ENCODE measurements at places on chromosomes 16 and 17.

DNA sequence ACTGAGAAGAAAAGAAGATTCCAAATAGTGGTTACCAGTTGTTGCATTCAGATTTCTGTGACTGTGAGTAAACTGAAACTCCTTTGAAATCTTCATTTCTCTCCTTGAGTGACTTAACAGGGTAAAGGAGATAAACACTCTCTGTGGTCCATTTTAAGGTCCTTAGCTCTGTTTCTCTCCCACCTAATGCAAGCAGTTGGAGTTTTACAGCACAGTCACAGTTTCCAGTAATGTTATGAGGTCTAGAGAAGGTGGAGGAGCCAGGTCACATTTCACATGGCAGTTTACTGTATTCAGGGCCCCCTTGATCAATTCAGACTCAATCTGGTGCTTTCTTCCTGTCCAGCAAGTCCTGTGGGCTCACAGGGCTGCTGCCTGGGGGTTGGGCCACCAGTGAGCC lies 32.2 kb upstream of the SLC12A3 start:
- DNase-seq = no peak

DNA sequence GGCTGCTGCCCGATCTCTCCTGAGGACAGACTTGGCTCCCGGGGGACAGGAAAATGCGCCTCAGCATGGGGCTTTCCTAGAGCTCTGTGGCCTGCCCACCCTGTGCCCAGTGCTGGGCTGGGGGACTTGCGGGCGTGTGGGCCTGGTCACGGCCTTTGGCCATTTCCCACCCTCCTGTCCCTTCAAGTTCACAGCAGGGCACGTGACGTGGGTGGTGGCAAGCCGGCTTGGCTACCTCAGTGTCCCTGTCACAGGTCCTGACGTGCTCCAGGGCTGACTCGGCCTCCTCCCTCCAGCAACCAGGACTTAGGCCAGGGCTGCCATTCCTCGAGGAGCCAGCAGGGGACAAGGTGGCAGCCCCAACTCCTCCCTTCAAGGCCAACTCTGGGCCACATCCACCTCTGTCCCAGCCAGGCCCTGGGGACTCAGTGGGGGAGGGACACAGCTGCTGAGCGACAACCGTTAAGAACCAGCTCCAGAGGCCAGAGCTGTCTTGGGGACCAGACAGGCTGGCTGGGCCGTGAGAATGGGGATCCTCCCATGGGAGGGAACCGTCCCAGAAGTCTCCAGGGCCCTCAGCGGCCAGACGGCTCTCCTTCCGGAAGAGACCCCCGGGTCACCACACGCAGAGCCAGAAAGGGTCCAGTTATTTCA lies 981 bp upstream of the UNC13D start:
- no peak for DNase-seq

DNA sequence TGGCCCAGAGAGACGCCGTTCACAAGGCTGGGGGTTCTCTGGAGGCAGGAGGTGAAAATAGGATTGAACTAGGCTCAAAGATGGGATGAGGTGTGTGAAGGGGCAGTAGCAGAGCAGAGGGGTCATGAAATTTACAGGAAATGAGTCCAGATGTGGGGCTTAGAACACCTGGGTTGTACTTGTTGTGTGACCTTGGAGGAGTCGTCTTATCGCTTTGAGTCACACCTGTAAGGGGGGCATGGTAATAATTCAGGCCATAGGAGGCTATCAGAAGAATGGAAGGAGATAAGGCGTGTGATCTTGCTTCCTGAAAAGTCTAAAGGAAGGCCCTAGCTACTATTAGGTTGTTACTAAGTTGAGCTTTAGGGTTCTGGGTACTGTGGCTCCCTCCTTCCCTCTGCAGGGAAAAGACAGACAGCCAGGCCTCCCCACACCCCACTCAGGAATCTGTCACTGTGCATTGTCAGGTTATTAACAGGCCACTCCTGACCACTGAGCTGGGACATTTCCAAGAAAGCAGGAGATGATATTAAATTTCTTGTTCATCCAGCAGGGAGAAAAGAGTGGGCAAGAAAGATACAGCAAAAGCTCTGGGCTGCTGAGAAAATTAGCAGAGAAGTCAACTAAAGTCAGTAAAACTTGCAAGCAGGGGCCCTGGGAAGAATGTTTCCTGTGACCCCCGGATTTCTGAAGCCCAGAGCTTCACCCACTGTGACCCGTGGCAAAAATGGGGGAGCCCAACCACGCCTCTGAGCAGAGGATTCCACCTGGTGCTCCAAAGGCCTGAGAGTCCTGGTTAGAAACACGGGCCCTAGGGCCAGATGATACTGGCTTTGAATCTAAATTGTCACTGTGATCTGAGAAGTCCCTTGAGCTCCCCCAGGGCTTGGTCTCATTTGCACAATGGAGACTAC lies 6.0 kb upstream of the CDC42EP4 start:
- no peak for DNase-seq

DNA sequence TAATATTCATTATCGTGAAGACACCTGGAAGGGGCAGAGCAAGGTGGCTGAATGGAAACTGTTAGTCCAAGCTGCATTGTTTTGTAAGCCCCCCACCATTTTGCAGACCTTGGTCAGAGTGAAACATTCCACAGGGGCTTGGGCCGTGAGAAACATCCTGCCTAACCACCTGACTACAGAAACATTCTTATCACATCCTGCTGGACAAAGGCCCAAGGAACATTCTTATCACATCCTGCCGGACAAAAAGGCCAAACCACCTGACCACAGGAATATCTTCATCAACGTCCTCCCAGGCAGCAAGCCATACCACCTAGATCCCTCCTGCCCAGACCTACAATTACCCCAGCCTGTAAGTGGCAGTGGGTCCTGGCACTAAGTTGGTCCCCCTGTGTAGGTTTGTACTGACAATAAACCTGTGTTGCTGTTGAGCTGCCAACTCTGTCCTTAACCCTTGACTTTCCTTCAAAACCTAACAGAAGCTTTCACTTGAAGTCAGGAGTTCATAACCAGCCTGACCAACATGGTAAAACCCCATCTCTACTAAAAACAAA lies 19.6 kb downstream of the ATF7IP2 start:
- no peak for DNase-seq

- no peak for DNase-seq
Measured at GRCh38 chr16:11880007-11880406, 28.7 kb upstream of the RSL1D1 start.

- no peak for DNase-seq
Measured at GRCh38 chr17:56045872-56046271, 107.4 kb upstream of the ANKFN1 start.

DNA sequence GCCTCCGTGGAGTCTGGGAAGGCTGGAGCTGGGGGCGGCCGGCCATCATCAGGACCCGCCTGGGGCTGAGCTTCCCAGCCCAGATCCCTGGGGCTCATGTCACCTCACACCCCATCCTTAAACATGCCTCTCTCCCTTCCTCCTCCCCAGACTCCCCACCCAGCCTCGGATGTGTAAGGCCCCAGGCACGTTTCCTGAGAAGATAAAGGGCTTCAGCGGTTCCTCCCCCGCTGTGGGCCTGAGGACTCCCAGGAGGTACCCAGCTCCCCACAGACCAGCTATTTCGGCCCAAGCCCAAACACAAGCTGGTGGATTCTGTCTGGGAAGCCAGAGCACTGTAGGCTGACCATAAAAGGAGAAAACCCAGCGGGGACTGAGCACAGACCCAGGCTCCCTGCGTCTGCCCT lies 49.2 kb downstream of the MYH11 start:
- no peak for DNase-seq

DNA sequence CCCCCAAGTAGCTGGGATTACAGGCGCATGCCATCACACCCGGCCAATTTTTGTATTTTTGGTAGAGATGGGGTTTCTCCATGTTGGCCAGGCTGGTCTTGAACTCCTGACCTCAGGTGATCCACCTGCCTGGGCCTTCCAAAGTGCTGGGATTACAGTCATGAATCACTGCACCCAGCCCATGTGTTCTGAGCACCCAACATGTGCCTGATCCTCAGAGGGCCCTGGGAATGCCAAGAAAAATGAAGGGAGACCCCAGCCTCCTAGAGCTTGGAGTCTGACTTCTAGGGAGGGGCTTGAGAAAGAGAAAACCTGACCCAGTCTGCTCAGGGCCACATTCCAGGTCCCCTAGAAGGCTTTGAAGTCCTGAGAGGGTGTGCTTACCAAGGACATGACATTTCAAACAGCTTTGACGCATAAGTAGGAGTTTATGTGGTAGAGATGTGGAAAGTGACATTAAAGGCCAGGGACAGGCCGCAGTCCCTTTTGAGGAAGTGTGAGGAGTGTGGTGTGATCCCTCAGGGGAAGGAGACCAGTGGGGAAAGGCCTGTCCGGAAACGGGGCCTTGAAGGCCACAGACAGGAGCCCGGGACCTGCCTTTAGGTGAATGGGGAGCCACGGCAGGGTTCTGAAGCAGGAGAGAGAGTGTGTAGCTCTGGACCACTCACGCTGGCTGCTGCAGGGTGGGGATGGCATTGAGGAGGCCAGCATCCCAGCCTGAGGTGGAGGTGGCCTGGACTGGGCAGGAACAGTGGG lies 1.1 kb upstream of the CCL22 start:
- no peak for DNase-seq
